ENCODE measurements at places on chromosomes 3 and 15. TPM values are rescaled to one million over a fixed set of nuclear protein-coding genes. Genes with fewer than 3 reads are reported as not detected.

DNA sequence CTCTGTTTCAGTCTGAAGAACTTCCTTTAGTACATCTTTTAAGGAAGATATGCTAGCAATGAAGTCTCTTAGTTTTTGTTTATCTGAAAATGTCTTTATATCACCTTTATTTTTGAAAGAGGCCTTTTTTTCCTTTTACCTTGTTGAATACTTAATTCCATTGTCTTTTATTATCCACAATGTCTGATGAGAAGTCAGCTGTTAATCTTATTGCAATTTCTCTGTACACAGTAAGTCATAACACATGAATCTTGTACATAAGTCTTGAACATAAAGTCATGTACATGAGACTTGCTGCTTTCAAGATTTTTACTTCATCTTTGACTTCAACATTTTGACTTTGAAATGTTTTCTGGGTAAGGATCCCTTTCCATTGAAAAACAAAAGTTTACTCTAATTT, 424.3 kb upstream of the ATP10A start:
- no peak for DNase-seq

The FAM107A gene
- polyA plus RNA-seq: not detected

GRCh38 chr15:63226966-63227401, 37.6 kb downstream of the RAB8B start:
- DNase-seq: no peak

- no peak for DNase-seq
These were observed 17.0 kb downstream of the TOPBP1 start for GRCh38 chr3:133644768-133645167.

GRCh38 chr3:41681479-41681878, 280.4 kb downstream of the ULK4 start:
- DNase-seq: no peak

DNA sequence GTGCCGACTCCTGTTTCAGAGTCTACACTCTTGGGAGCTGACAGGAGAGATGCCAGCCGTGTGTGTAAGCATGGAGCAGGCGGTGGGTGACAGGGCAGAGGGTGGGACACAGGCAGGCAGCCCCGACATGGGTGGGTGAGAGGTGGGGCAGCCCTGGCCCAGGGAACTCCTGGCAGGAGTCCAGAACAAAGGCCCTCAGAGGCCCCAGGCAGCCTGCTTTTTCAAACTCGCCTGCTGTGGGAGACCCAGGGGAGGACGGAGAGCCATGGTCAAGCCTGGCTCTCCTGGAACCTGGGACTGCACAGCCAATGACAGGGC, 29.3 kb upstream of the SLC41A3 start:
- no peak for DNase-seq

DNA sequence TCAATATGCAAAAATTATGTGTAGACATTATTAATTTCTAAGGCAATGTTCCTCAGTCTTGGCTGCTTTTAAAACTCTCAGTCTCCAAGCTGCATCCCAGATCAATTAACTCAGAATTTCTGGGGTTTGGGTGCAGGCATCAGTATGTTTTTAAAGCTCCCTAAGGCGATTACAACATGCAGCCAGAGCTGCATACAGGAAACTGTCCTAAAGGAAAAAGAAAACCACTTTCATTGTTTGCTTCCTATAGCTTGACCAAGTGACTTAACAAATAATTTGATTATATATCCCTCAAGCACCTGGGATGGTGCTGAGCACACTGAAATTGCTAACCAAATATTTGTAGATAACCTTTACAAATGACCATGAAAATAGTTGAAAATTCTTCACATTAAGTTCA, 194.7 kb downstream of the DTWD1 start:
- no peak for DNase-seq

DNA sequence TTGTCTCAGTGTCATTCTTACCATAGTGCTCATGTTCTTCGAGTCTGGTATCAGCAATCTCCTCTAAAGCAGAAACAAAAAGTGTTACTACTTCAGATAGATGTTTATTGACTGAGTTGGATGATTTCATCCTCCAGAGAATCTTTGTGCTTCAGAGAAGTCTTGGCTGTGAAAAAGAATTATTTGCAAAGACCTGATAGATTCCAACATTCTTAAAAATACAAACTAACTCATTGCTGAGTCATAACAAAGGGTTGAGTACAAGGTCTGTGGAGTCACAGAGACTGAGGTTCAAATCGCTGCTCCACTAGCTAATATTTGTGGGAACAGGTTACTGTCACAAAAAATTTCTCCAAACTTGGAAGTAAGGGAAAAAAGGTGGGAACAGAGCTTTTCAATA, 9.0 kb upstream of the STRIT1 start:
- no peak for DNase-seq

The PLA2G4F gene
- polyA plus RNA-seq: not detected

The AGTR1 gene
- not detected for polyA plus RNA-seq

The TMEM43 gene
- polyA plus RNA-seq: 73.7 TPM

DNA sequence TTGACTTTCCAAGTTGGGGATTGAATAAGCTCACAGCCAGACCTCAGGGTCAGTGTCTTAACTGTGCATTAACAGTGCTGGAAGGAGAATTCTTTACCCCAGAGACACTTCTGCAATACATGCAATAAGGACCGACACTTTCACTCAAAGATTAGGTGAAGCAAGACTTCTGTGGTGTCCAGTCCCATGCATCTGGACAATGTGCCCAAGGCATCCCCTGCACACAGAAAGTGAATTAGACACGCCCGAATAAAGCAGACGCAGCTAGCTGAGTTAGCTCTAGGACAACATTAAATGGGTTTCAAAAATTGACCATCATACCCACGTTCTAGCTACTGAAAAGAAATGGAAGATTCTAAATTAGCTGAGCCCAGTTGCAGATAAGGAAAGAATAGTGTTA, 223.9 kb upstream of the NR2F2 start:
- DNase-seq: no peak

DNA sequence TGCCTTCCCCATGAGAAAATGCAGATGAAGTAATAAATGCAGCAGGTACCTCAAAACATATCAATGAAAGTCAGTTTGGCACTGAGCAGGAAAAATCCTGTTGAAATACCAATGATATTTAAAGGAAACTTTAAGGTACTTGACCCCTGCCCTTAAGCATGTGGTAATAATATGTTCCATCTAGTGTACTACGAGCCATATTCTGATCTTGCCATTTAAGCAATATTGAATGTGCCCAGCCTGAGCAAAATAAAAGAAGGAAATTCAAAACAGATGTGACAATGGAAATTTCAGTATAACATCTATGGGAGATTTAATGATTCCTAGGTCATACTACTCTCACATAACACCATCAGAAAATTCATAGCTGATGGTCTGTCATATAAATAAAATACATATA, 191.8 kb upstream of the CGNL1 start:
- no peak for DNase-seq

GRCh38 chr3:22907161-22907780, 295.9 kb upstream of the UBE2E2 start:
- no peak for DNase-seq

All from CD4-positive, CD25-positive, alpha-beta regulatory T cell (primary cell).